Subcutaneous adipose tissue (tissue), 4 donors: ENCODE measurements at places on chromosomes 11 and 22. TPM values are rescaled to one million over a fixed set of nuclear protein-coding genes. Genes with fewer than 3 reads are reported as not detected.

The SIK3 gene
- total RNA-seq, result 44.8 TPM

The TPBGL gene
- not detected for total RNA-seq

The LYVE1 gene
- 428 TPM for total RNA-seq

The CCDC73 gene
- not detected for total RNA-seq

The RIBC2 gene
- not detected for total RNA-seq

The GRM5 gene
- 0.19 TPM for total RNA-seq

The SCGB1A1 gene
- total RNA-seq, result not detected

The VSIG10L2 gene
- not detected for total RNA-seq

The C11orf97 gene
- not detected for total RNA-seq

The MS4A3 gene
- not detected for total RNA-seq
